ENCODE measurements at places on chromosomes 3 and 15. TPM values are rescaled to one million over a fixed set of nuclear protein-coding genes. Genes with fewer than 3 reads are reported as not detected.

AGBL1 gene
- not detected for total RNA-seq

FYTTD1 gene
- 22.0 TPM for total RNA-seq

THBS1 gene
- 99.2 TPM for total RNA-seq

CKMT1A gene
- total RNA-seq, result not detected

TRIM42 gene
- total RNA-seq, result not detected
